ENCODE measurements at places on chromosomes 7 and 10.

GRCh38 chr7:127251465-127252376, 1.0 kb downstream of the GRM8 start:
- no peak for DNase-seq

GRCh38 chr7:41002741-41003610, 699.9 kb downstream of the INHBA start:
- DNase-seq = no peak

GRCh38 chr10:10053051-10053450, 964.6 kb upstream of the CELF2 start:
- DNase-seq = no peak

DNA sequence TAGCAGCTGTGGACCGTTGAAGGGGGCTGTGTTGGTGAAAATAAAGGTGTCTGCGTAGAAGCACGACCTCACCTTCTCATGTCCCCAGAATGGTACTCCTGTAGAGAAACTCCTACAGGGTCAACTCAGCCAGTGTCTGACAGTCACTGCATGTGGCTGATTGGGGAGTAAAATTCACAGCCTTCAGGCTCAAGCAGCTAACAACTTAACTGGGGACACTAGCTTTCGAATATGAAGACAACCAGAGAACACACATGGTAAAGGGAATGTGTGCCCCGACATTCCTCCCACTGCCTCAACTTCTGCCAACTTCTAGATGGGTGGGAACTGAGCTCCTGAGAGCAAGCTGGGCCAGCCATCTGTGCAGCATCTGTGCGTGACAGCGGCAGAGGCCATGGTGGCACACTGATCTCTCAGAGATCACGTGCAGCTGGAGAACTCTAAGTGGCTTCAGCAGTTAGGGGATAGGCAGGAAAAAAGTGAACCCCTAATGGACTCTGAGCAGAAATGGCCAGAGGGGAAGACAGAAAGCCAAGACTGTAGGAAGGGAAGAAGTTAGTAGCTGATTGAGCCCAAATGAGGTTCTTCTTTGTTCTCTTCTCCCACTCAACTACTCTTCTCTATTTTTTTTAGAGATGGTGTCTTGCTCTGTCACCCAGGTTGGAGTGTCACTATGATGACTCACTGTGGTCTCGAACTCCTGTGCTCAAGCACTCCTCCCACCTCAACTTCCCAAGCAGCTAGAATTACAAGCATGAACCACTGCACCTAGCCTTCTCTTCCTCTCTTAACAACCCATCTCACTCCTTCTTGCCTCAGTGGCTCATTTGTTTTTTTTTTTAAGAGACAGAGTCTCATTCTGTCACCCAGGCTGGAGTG, 280.8 kb downstream of the ZEB1 start:
- no peak for DNase-seq

GRCh38 chr7:12436896-12437535, 33.4 kb upstream of the VWDE start:
- DNase-seq = no peak

DNA sequence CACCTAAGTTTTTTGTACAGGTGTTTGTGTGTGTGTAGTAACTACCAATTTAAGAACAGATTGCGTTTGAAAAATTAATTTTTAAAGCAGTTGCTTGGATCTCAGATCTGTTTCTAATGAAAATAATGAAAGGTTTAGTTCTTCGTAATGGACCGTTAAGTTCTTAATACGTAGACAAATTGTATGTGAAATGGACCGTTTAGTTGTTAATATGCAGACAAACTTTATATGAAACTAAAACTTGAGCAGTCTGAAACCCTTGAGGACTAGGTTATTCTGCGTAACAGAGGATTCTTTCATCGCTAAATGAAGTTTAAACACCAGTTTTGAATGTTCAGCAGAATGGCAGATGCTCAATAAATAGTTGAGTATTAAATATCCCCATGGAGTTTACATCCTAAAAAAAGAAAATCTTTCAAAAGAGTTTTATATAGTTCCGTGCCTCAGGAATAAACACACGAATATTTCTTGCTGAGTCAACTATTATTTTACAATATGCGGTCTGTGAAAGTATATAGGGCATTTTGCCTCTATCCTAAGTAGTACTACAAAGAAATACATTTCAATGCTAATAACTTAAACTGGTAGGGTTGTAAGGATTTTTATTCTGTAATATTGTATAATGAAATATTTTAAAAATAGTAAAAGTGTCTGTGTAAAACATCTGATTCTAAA, 1.2 kb downstream of the DBF4 start:
- no peak for DNase-seq

- DNase-seq = no peak
Observed at GRCh38 chr7:16929146-16929762, 47.5 kb upstream of the AGR3 start.

DNA sequence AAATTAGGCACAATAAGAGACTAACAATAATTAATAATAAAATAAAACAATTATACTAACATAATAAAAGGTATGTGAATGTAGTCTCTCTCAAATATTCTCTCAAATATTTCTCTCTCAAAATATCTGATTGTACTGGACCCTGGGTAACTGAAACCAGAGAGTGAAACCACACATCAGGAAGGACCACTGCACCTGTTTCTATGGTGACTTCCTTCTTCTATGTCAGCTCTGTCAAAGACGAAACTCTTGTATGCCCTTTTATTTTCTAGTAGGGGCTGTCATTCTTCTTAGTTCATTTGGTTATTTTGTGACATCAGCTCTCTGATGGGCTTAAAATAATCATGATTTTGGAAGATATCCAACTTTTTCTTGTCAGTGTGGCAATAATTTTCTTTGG, 428.0 kb upstream of the TPK1 start:
- DNase-seq = no peak

DNA sequence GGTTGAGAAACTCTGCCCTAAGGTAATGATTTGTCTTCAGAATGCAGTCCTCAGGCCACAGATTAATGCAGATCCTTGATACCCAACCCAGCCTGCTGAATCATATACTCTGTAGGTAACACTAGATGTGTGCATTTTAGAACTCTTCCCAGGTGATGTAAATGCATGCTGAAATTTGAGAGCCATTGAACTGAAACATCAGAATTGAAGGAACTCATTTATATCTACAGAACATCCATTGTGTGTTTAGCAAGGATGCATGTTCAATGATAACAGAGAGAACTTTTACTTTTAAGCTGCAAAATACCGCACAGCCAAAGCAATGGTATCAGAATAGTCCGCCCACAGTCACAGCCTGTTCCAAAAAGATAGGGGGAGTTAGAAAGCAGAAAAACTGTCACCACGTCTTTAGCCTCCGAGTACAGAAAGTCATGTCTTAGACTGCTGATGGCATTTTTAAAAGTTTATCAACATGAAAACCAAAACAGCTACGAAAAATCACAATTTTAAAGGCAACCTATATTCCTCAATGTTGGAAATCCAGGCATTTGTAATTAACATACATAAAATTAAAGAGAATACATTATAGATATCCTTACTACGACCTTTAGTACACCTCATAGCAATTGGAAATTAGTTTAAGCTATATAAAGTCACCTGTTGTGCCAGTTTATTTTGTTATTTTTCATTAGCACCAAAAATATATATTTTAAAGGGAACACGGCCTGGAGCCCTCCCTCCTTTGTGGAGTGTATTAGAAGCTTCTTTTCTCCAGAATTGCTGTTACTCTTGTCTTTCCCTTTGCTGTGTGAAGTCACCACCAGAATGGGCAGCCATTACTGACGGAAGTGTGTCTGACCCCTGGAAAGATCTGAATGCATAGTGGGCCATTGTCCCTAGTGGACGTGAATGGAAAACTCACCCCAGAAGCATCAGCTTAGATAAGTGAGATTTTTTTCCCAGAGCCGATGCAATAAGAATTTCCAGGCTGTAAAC, 65.8 kb upstream of the PRKAR2B start:
- no peak for DNase-seq

GRCh38 chr7:138374119-138374693, 85.9 kb upstream of the TRIM24 start:
- no peak for DNase-seq

GRCh38 chr10:45428611-45429510, 54.8 kb downstream of the ALOX5 start:
- no peak for DNase-seq

DNA sequence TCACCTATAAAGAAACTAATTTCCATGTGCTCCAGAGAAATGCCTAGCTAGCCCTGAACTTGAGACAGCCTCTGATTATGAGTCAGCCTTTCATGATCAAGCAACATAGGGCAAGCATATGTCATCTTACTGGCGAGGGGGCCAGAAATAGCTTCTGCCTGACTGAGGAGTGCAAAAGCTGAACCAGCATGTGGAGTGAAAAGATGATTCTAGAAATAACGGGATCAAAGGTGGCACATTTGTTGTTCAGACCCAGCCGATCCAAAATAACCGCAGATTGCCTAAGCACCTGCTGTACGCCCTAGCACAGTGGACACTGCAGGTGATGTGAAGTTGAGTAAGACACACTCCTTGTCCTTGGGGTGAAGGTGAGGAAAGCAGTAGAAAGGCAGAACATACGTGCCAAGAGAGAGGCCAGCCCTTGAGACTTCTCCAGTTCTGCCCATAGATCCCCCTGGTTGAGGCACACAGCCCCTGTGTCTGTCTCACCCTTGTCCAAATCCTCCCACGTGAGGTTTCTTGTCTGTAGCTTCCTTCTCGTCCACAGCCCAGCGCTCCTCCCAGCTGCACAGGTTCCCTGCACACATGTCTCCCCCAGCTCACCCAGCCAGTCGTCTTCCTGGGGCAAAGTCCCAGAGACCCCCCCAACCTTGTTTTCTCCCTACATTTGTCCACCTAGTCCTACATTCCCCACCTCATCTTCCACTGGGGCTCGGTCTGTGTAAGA, 2.8 kb upstream of the BCL7B start:
- no peak for DNase-seq

GRCh38 chr10:17841050-17841449, 31.9 kb downstream of the MRC1 start:
- DNase-seq = no peak

DNA sequence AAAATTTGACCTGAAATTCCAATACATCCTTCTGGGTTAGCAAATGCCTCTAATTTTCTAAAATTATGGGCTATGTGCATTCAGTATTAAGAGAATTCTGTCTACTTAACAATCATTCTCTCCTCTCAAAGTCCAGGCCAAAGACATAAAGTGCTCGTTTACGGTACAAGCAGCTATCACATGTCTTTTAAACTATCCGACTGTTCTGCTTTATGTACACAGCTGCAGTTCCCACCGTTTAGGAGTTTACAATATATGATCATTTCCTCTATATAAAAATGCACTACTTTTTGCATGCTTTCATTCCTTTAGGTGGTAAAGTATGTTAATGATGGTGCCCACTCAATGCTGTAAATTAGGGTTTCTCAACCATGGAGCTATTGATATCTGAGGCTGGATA, 34.0 kb downstream of the CDK6 start:
- DNase-seq = no peak
